Stimulated activated CD4-positive, alpha-beta T cell treated with anti-CD3 and anti-CD28 coated beads, Interleukin-4, amount 100 ng/mL, for 1 hour (primary cell): ENCODE measurements at places on chromosomes 4 and X.

DNA sequence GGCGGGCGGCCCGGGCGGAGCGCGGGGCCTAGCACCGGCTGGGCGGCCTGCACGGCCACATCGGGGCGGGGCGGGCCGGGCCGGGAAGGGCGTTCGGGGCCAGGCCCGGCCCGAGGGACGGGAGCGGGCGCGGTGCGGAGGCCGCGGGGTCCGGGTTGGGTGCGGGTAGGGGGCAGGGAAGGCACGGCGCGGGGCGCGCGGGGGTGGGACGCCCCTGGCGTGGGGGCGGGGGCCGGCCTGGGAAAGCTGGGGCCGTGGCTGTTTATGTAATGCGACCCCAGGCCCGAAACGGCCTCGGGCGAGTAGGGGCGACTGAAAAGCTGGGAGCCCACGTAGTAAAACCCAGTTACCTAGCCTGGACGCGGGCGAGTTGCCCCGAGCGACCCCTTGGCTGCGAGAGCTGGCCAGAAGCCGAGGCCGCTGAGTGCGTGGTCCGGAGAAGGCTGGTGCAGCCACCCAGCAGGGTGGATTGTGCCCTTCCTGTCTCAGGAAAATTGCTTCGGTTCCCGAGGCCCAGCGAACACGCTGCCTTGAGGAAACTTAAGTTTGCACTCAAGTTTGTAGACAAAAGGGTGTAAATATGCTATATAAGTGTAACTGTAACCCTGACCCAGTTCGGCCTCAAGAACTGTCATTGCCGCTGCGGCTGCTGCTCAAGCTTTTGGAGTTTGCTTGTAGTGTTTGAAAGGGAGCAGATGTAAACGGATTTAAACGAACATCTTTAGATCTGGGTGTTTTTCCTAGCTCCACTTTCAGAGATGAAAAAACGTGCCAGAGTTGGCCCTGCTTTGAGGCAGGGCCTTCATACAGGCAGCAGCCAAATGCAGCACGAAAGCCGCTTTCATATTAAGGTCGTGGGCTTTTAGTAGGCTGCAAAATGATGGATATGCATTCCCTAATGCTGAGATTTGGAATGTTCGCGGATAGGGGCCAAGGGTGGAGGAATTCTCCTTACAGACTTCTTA lies 674 bp downstream of the SEC24B start:
- DNase-seq, result peak; percentile 16

DNA sequence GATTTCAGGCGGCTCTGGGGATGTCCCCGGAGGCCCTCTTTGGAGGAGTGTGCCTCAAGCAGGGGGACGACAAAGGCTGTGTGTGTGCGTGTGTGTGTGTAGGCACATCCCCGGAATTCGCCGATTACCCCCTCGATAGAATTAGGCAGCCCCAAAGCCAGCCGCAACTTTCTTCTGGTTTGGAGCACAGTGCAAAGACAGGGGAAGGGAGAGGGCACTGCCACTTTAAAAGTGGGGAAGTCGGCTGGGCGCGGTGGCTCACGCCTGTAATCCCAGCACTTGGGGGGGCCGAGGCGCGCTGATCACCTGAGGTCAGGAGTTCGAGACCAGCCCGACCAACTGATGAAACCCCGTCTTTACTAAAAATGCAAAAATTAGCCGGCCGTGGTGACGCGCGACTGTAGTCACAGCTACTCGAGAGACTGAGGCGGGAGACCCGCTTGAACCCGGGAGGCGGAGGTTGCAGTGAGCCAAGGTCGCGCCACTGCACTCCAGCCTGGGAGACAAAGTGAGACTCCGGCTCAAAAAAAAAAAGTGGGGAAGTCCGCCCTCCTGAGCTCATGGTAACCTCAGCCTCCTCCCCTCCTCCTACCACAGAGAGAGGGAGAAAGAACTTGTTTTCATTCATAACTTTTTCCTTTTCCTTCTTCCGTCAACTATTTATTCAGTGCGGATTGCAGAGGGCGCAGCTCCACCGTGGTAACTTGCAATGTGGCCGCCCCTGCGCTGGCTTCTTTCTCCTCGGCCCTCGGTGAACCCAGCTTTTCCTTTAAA lies 2.4 kb downstream of the SPRY1 start:
- peak; percentile 63 for DNase-seq

DNA sequence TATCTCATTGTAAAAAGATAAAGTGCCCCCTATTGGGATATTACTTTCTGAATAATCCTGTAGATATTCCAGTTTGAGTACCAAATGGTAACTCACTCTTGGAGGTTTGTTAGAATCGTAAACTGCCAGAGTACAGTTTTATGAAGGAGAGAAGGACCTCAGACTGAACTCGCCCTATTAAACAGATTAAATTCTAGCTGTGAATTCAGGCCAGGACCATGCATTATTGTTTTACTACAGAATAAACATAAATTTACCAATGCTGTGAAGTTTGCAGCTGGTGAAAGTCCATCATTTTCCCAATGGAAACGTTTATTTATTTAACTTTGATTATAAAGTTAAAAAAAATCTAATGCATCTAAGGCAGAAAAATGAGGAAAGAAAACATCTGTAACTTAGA lies 20.2 kb upstream of the PRDM5 start:
- no peak for DNase-seq

- no peak for DNase-seq
Measured at GRCh38 chr4:7369511-7369910, 65.2 kb downstream of the PSAPL1 start.

DNA sequence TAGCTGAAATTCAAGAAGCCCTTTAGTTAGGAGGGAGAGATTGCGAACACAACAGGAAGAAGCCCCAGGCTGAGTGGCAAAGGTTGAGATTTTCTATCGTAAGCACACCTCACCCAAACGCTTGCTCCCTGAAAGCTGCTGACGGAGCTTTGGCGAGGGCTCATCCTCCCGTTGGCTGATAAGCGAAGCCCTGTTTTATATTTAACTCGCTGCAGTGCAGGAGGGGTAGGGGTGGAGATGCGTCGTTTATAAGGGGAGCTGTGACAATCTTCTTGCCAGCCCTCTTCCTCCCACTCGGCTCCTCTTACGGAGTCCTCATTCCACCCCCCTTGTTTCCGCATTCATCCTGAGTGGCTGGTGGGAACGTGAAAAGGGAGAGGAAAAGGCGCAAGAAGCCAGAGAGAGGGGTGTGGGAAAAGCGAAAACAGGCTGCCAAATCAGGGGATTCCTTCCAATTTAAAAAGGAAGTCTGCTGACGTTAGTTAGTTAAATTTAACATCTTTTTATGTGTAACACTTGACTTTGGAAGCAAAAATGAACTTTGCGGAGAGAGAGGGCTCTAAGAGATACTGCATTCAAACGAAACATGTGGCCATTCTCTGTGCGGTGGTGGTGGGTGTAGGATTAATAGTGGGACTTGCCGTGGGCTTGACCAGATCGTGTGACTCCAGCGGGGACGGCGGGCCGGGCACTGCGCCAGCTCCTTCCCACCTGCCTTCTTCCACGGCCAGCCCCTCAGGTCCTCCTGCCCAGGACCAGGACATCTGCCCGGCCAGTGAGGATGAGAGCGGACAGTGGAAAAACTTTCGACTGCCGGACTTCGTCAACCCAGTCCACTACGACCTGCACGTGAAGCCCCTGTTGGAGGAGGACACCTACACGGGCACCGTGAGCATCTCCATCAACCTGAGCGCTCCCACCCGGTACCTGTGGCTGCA lies at the start of gene ENPEP:
Gene ENPEP, plus strand, starts transcription at position 275 of the 938 bp plus-strand sequence. Its CDS starts 260 bp downstream, at position 535.
- no peak for DNase-seq

DNA sequence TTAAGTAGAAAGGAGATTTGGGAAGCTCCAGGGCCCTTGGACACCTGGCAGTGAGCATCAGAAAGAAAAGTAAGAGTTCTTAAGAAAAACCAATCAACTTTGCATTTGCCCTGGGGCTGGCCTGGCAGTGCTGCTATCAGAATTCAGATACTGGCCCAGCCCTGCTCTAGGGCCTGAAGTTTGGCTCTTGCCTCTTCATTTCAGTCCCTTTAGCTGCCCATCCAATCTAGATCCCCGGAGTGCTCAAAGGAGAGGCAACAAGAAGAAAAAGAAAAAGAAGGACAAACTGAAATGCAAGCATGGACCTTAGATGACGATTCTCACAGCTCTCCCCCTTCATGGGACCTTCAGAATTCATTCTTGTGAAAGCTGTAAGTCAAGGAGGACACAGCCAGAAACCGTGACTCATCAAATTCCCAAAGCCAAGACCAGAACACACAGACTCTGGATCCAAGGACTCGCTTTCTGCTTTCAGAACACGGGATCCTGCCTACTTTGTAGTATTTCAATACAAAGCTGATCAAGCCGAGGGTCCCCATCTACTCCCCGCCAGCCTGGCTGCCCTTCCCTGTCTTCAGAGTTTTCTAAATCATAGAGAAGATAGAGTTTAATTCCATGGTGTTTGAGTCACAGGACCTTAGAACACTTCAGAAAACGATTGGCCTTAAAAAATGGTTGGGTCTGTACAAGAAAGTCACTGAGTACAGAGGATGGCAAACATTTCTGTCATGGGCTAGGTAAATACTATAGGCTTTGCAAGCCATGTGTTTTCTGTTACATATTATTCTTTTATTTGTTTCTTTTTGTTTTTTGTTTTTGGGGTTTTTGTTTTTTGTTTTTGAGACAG lies 103.7 kb downstream of the RBM47 start:
- DNase-seq, result no peak

DNA sequence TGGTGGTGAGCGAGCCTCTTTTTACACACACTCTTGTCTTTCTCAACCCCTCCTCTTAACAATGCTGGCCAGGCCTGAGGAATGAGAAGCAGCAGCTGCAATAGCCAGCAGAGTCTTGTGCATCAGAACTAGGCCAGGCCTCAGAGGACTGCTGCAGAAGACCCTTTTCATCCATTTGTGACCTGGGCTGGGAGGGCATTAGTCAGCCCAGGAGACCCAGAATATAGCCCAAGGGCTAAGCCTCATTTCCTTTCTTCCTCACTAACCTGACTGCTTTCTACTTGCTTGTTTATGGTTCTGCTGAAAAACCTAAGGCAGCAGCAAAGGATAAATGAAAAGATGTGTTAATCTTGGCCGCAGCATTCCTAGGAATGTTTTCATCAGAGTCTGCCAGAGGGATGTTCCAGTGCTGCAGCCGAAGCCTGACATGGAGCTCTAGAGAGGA lies 254.7 kb upstream of the AR start:
- no peak for DNase-seq
